T-helper 1 cell (primary cell): ENCODE measurements at places on chromosomes 5 and 9.

DNA sequence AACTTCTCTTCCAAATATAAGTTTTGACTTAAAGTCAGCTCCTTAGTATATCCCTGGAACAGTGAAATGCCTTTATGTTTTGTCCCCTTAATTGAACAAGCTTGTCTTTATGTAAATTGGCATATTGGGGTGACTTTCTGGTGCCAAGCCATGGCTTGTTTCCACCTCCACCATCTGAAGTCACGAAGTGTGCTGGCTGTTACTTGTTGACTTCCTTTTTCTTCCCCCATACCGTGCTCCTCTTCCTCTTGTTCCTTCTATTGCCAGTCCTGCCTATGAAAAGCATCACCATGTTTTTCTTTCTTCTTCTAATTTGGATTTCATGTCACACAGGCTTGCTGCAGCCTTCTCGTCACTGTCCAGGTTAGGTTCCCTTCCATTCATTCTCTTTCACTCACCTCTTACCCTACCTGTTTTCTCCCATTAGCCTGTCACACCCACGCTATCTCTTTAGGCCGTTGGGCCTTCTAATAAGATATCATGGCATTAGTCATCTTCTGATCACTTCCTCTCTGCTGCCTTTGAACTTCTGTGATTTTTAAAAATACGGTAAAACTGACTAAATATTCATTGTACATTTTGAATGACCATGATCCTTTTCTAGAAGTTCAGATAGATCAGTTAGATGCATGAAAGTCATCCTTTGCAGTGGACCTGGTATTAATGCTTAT, 48.1 kb downstream of the IQGAP2 start:
- no peak for DNase-seq

- DNase-seq = no peak
These were observed 77.9 kb upstream of the FBXL17 start for GRCh38 chr5:108459769-108460168.

DNA sequence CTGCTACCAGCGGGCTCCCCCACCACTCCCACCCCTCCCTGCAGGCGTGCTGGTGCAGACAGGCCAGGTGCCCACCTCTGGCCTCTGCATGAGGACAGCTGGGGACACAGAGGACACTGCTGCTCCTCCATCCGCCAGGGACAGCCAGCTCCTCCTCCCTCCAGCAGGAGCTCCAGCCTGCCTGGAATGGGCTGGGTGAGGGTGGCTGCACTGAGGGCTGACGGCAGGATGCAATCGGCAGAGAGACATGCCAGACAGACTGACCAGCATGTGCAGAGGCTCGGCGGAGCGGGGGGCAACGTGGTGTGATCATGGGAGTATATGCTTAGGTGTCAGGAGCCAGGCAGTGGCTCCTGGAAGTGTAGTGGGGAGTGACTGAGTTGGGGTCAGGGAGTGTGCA, 68.4 kb downstream of the RASGEF1C start:
- DNase-seq = no peak

GRCh38 chr9:69145144-69145715, 28.8 kb upstream of the TJP2 start:
- no peak for DNase-seq

GRCh38 chr9:82981552-82981951, 81.4 kb downstream of the RASEF start:
- DNase-seq = no peak

DNA sequence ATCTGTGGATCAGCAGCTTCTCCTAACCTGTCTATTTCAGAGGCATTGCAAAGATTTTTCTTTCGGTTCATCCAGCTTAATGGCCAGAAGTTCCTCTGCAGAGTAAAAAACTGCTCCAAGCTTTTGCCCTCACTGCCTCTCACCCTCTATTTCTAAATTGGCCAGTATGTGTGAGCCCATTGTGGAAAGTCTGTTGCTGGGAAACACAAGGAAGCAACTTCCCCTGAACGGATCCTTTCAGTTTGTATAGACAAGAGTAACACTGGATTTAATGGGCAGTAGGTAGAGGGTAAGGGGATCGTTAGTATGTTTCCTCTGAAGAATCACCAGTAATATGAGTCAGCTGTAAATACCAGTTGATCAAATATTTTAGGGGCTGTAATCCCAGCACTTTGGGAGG, 7.2 kb downstream of the THBS4 start:
- no peak for DNase-seq

DNA sequence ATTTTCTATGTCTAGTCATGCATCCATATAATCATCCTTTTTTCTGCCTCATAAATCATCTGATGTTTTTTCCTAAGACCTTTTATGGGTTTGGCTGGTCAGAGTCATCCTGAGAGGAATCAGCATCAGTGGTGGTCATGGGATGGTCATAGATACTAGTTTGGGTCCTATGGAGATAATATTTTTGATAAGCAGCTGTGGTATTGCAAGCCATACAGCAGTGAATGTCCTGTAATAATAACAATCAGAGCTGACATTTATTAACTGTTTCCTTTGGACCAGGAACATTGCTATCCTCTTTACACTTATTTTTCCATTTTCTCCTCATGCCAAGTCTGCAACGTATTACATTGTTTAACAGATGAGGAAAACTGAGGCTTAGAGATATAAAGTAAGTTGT, 83.1 kb downstream of the TEX10 start:
- no peak for DNase-seq

GRCh38 chr9:109986521-109986991, 206.6 kb downstream of the PALM2AKAP2 start:
- no peak for DNase-seq

GRCh38 chr9:88953381-88954029, 37.8 kb upstream of the S1PR3 start:
- DNase-seq = no peak

DNA sequence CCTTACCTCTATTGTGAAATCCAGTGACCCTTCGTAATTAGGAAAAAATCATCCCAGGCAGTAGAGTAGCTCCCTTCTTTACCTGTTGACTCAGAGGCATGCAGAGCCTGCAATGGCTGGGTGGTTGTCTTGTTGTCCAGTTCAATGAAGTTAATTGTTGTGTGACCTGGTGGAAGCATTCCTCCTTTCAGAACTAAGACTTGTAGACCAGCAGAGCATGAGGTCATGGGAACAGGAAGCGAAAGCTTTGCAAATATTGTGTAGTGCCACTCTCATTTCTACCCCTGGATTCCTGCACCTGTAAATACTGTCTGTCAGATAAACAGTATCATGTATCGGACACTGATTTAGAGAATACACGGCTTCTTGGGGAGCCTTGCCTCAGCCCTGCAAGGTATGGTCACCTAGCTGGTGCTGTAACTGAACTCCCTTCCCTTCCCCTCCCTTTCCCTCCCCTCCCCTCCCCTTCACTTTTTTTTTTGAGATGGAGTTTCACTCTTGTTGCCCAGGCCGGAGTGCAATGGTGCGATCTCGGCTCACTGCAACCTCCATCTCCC, 5.7 kb upstream of the PRXL2C start:
- no peak for DNase-seq

DNA sequence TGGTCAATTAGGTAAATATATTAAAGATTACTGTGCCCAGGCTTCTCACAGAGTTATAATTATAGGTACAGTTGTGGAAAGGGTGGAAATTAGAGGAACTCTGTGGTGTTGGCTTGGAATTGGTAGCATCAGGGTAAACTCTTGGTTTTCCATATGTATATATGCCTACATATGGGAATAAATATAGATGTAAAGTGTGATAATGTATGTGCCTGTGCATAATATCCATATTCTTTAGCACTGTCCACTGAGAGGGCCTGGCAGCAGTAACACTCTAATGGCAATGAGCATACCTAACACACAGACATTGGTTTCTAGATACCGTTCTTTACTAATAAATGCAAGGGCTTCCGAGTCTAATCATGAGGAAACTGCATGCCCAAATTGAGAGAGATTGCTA, 4.0 kb upstream of the PTPDC1 start:
- DNase-seq = no peak

GRCh38 chr9:120767451-120767850, 25.8 kb downstream of the FBXW2 start:
- no peak for DNase-seq

GRCh38 chr5:93580063-93580926, 724 bp downstream of the NR2F1-AS1 start:
- no peak for DNase-seq

- DNase-seq = no peak
These were observed 289.7 kb upstream of the DAP start for GRCh38 chr5:11050596-11051304.

- DNase-seq = no peak
These were observed 41.3 kb downstream of the SHB start for GRCh38 chr9:38027714-38028113.

DNA sequence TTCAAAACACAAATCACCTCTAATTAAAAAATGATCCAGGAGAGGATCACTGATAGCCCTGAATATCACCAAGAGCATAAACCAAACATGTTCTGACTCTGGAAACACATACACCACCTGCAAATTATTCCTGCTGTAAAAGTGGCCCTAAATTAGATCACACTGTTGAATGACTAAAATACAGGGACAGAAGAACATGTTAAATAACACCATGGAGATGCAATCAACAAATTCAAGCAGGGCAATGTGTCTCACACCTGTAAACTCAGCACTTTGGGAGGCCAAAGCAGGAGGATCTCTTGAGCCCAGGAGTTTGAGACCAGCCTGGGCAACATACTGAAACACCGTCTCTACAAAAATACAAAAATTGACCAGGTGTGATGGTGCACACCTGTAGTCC, 18.2 kb upstream of the SPOUT1 start:
- DNase-seq = no peak

GRCh38 chr9:91017245-91017644, 215.6 kb downstream of the SYK start:
- no peak for DNase-seq

- DNase-seq = peak; percentile 39
These were observed 2.1 kb upstream of the TTLL11 start for GRCh38 chr9:122095010-122095767.

GRCh38 chr9:101495810-101496209, 37.8 kb upstream of the RNF20 start:
- no peak for DNase-seq

DNA sequence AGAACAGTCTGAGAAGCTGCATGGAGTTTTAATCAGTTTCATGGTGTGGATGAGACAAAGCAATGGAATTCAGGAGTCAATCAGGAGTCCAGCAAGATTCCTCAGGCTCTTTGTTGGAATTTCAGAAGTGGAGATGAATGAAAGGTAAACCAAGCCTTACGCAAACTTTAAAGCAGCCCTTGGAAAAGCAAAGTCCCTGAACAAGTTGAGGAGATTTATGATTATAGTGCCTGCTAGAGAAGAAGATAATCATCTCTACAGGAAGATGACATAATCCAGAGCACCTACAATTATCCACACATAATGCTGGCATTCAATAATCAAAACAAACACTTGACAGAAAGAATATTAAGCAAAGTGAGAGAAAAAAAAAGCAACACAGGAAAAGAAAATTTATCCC, 1380.1 kb upstream of the NUDT12 start:
- DNase-seq = no peak

DNA sequence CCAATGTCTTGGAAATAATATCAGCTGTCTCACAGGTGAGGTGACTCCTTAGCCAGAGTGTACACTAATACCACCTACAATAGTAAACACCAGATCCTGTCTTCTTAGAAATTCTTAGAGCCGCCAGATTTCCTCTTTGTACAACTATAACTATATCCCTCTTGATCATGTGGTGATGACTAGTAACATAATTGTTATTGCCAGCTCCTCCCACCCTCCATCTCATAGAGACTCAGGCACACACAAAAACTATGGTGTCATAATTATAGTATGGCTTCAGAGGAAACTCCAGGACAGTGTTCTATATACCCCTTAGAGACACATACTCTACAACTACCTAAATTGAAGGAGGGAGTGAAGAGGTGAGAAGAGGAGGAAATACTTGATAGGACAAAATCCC, 33.1 kb downstream of the PGGT1B start:
- DNase-seq = no peak

GRCh38 chr9:92406477-92406876, 2.1 kb upstream of the OGN start:
- peak; percentile 2 for DNase-seq

DNA sequence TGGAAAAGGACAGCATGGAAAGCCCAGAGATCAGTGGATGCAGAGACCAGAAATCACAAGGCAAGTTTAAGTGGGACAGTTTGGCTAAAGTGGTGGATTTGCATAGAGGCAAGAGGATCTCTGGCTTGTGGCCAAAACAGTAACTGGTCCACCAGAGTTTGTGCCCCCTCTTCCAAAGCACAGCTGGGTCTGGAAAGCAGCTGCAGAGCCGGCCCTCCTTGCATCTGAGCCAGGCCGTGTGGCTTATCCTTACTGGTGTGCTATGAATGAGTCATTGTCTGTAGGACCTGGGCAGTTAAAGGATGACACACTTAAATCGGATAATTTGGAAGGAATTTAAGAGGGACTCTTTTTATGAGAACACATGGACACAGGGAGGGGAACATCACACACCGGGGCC, 146.6 kb downstream of the PIP5K1B start:
- DNase-seq = no peak

DNA sequence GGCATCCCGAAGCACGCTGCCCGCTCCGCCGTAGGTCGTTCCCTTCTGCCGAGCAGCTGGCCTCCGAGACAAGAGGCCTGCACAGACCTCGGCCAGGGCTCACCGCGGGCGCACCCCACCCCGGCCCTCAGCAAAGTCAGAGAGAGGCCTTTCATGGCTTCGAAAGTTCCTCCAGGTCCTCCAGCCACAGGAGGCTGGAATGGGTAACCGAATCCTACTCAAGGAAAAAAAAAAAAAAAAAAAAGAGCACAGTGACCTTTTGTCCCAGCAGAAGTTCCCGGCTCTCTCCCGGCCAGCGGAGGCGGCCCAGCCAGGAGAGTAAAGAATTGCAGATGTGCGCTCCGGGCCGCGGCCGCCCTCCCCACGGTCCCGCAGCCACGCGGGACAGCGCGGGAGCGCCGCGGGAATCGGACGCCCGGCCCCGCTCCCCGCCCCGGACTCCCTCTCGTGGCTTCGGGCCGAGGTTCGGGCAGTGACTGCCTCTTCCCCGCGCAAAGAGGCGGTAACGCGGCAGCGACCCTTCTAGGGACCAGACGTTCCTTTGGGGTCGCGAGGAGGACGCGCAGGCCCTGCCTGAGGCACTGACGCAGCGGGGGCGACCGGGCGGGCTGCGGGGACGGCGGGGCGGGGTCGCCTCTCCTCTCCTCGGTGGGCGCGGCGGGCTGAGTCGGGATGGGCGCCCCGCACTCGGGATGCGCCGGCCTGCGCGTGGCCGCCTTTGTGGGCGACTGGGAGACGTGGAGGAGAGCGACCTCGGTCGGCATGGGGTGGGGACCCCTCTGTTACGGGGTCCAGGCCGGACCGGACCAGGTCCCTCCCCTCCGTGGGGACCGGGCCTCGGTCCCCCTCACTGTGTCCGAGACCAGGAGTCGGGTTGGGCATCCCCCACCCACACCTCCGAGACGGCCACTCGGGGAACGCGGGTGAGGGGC, 754 bp downstream of the GFPT2 start:
- peak; percentile 7 for DNase-seq

- DNase-seq = no peak
These were observed 178.5 kb downstream of the C9orf152 start for GRCh38 chr9:110029429-110029955.

DNA sequence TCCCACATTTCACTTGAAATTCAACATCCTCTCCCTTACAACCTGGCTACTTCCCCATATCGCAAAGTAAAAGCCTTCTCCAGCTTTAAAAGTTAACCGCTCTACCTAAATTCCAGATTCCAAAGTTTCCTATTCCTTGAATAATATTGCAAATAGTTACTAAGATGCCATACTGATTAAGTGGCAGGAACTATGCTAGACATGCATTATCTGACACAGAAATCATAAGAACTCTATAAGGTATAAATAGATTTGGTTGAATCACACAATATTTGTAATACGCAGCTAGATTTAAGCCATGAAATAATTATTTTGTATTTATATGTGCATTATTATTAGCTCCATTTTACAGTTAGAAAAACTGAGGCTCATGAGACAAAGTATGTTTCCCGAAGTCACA, 92.8 kb downstream of the NFIB start:
- no peak for DNase-seq

GRCh38 chr9:23643656-23644258, 182.3 kb downstream of the ELAVL2 start:
- DNase-seq = no peak
